ENCODE measurements at places on chromosomes 7 and 10. TPM values are rescaled to one million over a fixed set of nuclear protein-coding genes. Genes with fewer than 3 reads are reported as not detected.

The CHRM2 gene
- total RNA-seq: 70.4 TPM

The ZNF735 gene
- total RNA-seq: not detected

The C10orf95 gene
- not detected for total RNA-seq

The MALRD1 gene
- 1.1 TPM for total RNA-seq

The INHBA gene
- total RNA-seq: 0.89 TPM

The NUTM2E gene
- total RNA-seq: not detected

The HOXA1 gene
- total RNA-seq: not detected

The POLR2J2 gene
- 4.6 TPM for total RNA-seq

The SRGN gene
- 50.2 TPM for total RNA-seq

The HABP2 gene
- not detected for total RNA-seq

The FBXO24 gene
- 0.41 TPM for total RNA-seq

The TMEM140 gene
- 24.3 TPM for total RNA-seq

The CHCHD3 gene
- 169 TPM for total RNA-seq

The TMEM236 gene
- total RNA-seq: 0.51 TPM

The WNT8B gene
- total RNA-seq: not detected

The LRRN3 gene
- 12.4 TPM for total RNA-seq

The SEMA3E gene
- total RNA-seq: 0.24 TPM

The SMKR1 gene
- not detected for total RNA-seq

The KAT6B gene
- total RNA-seq: 42.6 TPM

The CTAGE15 gene
- not detected for total RNA-seq

The GPR26 gene
- total RNA-seq: not detected

The PNLIPRP1 gene
- total RNA-seq: not detected

The LGI1 gene
- total RNA-seq: not detected

The CALHM2 gene
- 15.2 TPM for total RNA-seq

The NODAL gene
- not detected for total RNA-seq

The SYT15 gene
- 3.2 TPM for total RNA-seq

The TMEM196 gene
- not detected for total RNA-seq

The LRIT1 gene
- not detected for total RNA-seq

The LOXL4 gene
- 0.54 TPM for total RNA-seq

The HKDC1 gene
- total RNA-seq: not detected

The ACBD7 gene
- total RNA-seq: not detected

The CPVL gene
- total RNA-seq: 50.6 TPM

The MICALL2 gene
- total RNA-seq: 9.0 TPM

The STEAP2 gene
- 10.8 TPM for total RNA-seq

The ANLN gene
- 3.3 TPM for total RNA-seq
